Esophagus squamous epithelium (tissue), 5 donors: ENCODE measurements at places on chromosomes 5 and 9.

GRCh38 chr5:131634238-131634637 lies 791 bp downstream of the RAPGEF6 start:
- peak overlapping the region; percentile 95 for H3K4me3 ChIP-seq
- H3K36me3 ChIP-seq: no peaks in the 10 kb centered on the region
- no peaks in the 10 kb centered on the region for H3K27me3 ChIP-seq
- DNase-seq: no peak
- H3K4me1 ChIP-seq: peaks cover 55% of the 10 kb centered on the region
- peak overlapping the region; percentile 99 for H3K27ac ChIP-seq

DNA sequence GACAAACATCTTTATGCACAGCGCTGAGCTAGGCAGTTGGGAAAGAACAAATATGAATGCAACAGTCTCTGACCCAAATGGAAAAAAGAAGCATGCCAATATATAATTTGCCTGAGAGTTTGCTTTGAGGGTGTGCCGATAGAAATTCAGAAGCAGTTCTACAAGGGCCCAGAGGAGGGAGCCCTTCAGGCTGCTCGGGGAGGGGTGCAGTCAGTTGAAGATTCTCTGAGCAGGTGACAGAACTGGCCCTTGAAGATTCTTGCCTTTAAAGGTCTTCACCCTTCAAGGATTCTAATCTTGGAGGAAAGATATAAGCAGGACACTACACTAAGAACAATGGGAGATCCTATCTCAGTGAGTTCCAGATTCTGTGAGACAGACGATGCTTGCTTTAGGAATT lies 3.7 kb upstream of the PAPPA start:
- H3K27me3 ChIP-seq: no peaks in the 10 kb centered on the region
- H3K4me3 ChIP-seq: no peak overlapping the region
- no peaks in the 10 kb centered on the region for H3K4me1 ChIP-seq
- no peaks in the 10 kb centered on the region for H3K36me3 ChIP-seq
- no peak for DNase-seq

- H3K27ac ChIP-seq: no peak overlapping the region
- H3K36me3 ChIP-seq: no peaks in the 10 kb centered on the region
- peaks cover 6% of the 10 kb centered on the region for H3K4me1 ChIP-seq
- H3K27me3 ChIP-seq: no peaks in the 10 kb centered on the region
- no peak overlapping the region for H3K4me3 ChIP-seq
Observed at GRCh38 chr9:6905850-6906375, 148.1 kb downstream of the KDM4C start.

GRCh38 chr9:71781391-71781790 lies 13.1 kb upstream of the CEMIP2 start:
- H3K4me3 ChIP-seq: no peak overlapping the region
- no peaks in the 10 kb centered on the region for H3K4me1 ChIP-seq
- H3K27me3 ChIP-seq: no peaks in the 10 kb centered on the region
- H3K36me3 ChIP-seq: no peaks in the 10 kb centered on the region
- no peak overlapping the region for H3K27ac ChIP-seq
- DNase-seq: no peak

DNA sequence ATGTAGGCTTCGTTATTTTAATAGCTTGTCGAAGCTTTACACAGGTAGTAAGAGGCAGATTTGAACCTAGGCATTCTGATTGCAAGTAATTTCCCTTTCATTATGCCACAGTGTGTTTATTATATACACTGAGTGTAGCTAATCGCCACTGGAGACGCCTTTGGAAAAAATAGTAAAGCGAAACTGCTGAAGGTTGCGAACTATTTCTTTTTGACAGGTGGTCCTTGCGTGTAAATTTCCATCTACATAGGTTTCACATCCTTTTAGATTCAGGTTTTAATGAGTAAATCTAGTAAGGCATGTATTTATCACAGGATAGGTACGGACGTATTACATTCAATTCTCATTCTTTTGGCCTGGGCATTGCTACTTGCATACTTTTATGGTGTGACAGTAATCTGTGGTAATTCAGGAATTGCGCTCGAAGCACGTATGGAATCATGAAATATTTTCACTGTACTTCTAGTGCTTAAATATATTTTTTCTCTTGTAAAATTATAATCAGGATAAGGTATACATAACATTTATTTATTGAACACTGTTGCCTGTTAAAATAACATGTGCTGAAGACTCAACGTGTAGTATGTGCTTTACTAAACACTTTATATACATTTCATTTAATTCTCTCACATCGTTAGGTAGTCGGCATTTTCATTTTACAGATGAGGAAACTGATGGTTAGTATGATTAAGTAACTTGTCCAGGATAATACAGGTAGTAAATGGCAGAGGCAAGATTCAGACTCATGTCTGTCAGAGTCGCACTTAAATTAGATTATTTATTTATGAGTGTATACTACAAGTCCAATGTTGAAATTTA lies 1.8 kb downstream of the MARCHF6 start:
- peak overlapping the region; percentile 99 for H3K4me3 ChIP-seq
- no peak for DNase-seq
- H3K27ac ChIP-seq: peak overlapping the region; percentile 100
- H3K4me1 ChIP-seq: peaks cover 20% of the 10 kb centered on the region
- no peaks in the 10 kb centered on the region for H3K27me3 ChIP-seq
- H3K36me3 ChIP-seq: no peaks in the 10 kb centered on the region

GRCh38 chr9:38529317-38529716 lies 91.1 kb downstream of the ANKRD18A start:
- H3K4me3 ChIP-seq: no peak overlapping the region
- peaks cover 13% of the 10 kb centered on the region for H3K27me3 ChIP-seq
- H3K4me1 ChIP-seq: no peaks in the 10 kb centered on the region
- no peaks in the 10 kb centered on the region for H3K36me3 ChIP-seq
